Activated T-cell treated with anti-CD3 and anti-CD28 coated beads, Interleukin-2, amount 50 U/mL, for 72 hours (primary cell): ENCODE measurements at places on chromosomes 11 and 22.

DNA sequence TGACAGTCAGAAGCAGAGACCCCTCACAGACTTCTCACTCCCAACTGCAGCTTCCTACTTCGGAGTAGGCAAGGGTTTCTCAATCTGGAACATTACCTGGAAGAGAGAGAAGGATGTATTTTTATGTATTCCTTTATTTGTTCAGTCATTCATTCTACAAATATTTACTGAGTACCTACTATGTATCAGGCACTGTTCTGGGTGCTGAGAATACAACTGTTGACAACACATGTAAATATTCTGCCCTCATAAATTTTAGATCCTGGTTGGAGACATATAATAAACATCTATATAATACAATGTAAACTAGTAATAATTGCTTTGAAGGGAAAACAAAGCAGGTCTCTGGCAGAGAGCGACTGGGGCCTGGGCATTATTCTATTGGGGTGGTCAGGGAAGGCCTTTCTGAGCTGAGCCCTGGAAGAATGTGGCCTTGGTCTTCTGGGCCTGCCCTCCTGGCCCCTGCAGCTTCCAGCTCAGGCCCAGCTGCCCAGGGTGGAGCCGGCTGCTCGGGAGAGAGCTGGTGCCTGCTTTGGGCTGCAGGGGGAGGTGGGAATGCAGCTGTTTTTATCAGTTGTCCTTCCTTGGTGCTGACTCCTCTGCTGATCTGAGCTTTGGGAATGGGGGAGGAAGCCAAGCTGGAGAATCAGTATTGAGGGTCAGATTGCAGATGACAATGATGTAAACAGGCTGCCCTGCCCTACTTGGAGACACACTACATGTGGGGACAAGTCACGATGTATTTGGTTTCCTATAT, 46.8 kb downstream of the PKNOX2 start:
- DNase-seq, result no peak

DNA sequence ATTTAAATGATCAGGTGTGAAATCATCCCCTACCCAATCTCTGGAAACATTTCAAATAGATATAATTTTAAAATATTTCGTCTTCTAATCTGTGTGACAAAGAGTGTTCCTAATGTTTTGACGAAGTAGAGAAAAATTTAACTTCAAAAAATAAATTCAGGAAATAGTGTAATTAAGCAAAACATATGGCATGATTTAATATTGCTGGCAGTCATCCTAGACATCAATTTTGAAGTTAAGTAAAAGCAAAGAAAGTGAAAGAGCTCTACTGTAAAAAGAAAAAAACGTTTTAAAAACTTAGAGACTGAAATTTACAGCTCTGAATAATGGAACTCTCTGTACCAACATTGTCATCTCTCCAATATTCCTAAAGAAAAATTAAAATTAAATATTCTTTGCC, 1062.3 kb downstream of the LRRC4C start:
- no peak for DNase-seq

GRCh38 chr22:36999463-36999862, 19.8 kb downstream of the TST start:
- no peak for DNase-seq

- no peak for DNase-seq
These were observed 6.6 kb upstream of the GNAZ start for GRCh38 chr22:23063539-23064380.

GRCh38 chr22:23696326-23696851, 5.6 kb downstream of the RGL4 start:
- DNase-seq, result peak; percentile 85

DNA sequence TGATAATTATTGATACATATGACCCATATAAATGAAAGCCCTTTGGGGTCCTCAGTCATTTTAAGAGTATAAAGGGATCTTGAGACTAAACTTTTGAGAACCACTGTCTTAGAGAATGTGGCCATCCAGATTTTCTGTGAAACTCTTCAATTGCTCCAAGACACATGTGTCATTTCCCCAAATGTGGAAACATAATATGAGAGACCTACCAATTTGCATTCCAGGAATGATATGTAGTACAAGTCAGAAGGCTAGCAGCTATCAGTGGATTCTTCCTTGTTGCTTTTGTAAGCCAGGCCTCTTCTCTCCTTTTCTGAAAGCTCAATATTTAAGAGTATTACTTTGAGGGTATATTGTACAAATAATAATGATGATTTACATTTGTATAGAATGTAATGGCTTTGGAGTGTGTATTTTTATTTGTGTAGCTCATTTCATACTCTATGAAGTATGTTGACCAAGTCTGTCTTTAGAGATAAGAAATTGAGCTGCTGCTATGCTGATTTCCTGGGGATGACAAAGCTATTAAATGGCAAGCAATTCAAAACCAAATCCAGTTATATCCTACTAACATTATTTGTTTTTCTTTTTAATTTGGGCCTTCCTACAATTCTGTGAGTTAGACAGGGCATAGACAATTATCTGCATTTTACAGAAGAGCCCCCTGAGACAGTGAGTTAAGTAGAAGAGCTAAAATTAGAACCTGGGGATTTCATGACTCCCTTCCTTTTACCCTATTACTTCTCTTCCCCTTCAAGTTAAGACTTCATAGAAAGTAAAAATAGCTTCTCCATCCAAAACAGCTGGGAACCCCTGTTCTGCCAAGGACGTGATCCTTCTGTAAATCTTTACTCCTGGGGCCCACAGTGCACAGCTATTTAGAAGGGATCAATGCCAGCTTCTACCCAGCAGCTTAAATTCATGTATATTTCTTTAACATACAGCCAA, 131.9 kb downstream of the WNT11 start:
- no peak for DNase-seq

GRCh38 chr11:86668929-86669328, 3.5 kb downstream of the ME3 start:
- no peak for DNase-seq

DNA sequence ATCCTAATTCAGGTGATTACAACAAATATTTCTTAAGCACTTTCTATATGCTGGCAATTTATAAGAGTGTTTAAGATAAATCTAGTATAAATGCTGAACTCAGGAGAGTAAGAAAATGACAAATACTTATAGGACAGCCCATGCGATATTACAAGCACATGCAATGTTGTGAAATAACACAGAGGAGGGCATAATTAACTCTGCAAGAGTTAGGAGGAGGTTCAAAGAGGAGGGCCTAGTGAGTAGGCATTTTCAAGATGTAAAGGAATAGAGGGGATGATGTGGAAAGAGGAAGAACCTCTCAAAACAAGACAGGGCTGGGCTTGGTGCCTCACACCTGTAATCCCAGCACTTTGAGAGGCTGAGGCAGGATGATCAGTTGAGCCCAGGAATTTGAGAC, 37.1 kb upstream of the IL17RA start:
- DNase-seq, result no peak

- DNase-seq, result no peak
These were observed 20.7 kb upstream of the SLC22A12 start for GRCh38 chr11:64570341-64570740.

GRCh38 chr11:10793470-10794255, 15.1 kb downstream of the EIF4G2 start:
- no peak for DNase-seq

GRCh38 chr11:59302991-59303390, 55.7 kb upstream of the OR5AN1 start:
- no peak for DNase-seq

- DNase-seq, result peak; percentile 66
These were observed 2.1 kb downstream of the METTL15 start for GRCh38 chr11:28110108-28110820.

DNA sequence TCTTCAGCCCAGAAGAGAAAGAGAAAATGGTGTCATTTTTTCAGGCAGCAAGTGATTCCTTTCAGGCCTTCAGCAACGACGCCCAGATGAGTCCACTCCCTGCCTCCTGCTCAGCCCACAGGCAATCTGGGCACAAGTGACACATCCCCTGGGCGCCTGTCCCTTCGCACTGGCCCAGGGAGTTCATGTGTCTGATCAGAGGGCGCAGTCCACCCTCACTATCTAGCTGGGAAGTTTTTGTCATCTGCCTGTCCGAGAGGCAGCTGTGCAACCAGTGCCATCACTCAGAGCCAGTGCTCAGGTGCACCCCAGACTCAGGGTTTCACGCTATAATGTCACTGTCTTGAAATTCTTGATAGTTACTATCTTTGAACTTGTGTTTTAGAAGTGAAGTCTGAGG, 1.4 kb upstream of the KCNQ1OT1 start:
- no peak for DNase-seq

DNA sequence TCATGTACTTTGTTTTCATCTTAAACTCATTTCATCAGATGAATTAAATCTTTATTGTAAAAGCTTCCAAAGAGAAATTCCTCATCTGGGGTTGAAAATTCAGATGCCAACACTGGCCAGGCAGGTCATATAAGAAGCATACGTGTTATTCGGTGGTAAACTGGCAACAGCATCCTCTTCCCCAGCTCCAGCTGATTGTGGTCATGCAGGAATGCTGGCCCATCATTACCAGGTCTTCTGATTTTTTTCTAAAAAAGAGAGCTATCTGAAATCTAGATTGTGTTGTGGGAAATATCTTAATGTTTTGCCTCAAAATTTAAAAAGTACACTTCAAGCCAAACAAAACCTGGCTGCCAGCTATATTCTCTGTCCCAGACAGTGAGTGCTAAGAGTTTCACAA, 53.6 kb downstream of the ARFGAP2 start:
- DNase-seq, result no peak

- no peak for DNase-seq
These were observed 11.6 kb upstream of the GAB2 start for GRCh38 chr11:78429209-78429608.

DNA sequence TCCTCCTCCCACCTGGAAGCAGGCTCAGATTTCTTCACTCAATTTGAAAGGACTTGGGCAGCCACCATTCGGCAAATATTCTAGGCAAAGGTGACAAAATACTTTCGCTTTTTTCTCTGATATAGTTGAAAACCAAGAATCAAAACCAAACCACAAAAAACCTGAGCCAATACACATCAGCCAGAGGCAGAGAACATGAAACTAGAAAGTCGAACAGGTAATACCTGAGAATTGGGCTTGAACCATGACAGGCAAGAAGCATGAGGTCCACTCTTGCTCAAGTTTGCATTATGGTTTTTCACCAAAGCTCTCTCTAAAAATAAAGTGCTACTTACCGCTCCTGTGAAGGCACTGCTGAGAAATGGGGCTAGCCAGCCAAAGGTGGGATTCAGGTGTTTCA, 26.2 kb upstream of the LDLRAD3 start:
- no peak for DNase-seq

- DNase-seq, result no peak
These were observed 237.3 kb upstream of the CADM1 start for GRCh38 chr11:115741376-115742107.

- no peak for DNase-seq
These were observed 10.8 kb upstream of the TCF20 start for GRCh38 chr22:42281284-42281683.

DNA sequence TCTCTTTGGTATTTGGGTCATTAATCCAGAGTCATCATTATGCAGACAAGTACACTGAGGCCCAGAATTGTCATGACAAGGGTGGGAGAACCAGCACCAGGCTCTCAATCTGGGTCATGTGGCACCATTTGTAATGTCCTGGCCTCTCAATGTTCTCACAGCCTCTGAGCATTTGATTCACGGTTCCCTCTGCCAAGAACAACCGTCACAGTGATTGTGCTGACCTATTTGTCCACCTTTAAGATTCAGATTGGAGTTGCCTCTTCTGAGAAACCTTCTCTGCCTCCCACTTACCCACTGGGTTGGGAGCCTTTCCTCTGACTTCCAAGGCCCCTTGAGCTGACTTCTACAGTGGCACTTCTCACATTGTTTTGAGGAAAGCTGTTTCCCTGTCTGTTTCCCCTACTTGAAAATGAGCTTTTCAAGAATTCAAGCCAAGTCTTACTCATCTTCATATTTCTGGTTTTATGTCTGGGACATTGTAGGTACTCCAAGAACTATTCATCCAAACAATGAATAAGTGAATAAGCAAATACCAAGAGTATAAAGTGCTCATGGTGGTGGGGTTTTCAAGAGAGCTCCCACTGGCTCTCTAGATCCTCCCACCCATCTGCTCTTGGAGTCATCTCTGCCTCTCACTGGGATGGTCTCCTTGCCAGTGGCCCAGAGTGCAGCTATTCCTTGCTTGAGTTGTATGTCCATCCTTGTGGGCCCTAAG, 126.4 kb upstream of the E2F8 start:
- DNase-seq, result no peak

GRCh38 chr22:33823552-33823951, 96.7 kb downstream of the LARGE1 start:
- DNase-seq, result no peak

DNA sequence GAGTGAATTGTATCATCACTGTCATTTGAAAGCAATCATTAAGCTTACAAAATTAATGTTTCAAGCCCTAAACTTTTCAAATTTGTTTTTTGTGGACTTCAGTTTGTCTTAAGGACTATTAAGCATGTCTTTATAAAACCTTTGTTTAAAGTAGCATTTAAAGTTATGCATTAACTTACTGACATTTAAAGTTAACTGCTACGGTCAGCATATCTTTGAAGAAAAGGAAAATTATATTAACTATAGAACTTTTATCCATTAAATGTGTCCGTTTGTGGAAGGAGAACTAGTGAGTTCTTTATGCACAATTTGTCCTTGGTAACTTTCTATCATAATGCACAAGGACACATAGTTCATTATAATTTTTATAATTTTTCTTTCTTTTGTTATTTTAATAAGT, 103.4 kb downstream of the FANCF start:
- no peak for DNase-seq

DNA sequence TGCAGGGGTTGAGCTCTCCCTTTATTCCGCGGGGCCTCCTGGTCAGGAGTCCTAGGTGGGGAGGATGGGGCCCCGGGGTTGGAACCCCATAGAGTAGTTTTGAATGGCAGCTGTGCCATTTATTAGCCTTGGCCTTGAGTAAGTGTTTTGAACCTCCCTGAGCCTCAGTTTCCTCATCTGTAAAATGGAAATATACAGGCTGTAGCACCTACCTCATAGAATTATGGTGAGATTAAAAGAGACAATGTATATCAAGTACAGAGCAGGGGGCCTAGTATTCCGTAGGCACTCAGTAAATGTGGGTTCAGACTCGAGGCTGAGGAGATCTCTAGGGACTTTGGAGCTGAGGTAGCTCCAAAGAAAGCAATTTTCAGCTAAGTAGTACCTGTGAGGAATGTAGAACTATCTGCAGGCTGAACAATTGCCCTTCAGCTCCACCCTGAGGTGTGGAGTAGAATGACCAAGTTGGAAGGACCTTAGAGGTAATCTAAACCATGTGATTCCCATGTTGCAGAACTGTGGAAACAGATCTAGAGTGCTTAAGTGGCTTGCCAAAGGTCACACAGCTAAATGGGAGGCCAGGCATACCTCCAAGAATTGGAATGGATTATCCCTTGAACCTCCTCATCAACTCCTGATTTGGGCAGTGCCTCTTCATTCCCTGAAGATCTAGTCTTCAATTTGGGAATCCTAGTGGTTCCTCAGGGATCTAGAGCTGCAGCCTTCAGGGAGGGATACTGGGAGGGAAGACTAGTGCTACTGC, 682 bp downstream of the PGAP2 start:
- peak; percentile 42 for DNase-seq
